ENCODE measurements at places on chromosomes 1 and 21.
A peak's percentile ranks its signal among the peaks of the same experiment; 100 is the strongest.

- no peak for DNase-seq
These were observed 244.2 kb upstream of the JUN start for GRCh38 chr1:59028048-59028447.

GRCh38 chr1:178282949-178283367 is 189.1 kb downstream of the RASAL2 start:
- DNase-seq, result no peak

DNA sequence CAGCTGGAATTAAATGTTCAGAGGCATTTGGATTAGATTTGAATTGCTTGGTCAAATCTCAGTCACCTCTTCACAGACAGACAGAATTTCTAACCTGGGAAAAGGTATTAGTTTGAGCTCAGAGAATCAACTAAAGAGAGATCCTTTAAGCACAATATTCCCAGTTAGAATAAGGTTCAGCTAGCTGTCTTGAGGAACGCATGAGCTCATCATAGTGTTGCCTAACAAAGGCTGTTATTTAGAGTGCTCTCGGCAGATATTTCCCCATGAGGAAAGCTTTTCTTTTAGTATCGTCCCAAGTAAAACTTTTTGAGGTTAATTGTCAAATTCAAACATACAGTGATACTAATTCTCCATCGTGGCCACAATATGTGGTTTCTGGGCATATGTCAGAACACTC is 269.9 kb downstream of the HLX start:
- DNase-seq, result no peak

- no peak for DNase-seq
These were observed 9.6 kb downstream of the FMN2 start for GRCh38 chr1:240101306-240101705.

DNA sequence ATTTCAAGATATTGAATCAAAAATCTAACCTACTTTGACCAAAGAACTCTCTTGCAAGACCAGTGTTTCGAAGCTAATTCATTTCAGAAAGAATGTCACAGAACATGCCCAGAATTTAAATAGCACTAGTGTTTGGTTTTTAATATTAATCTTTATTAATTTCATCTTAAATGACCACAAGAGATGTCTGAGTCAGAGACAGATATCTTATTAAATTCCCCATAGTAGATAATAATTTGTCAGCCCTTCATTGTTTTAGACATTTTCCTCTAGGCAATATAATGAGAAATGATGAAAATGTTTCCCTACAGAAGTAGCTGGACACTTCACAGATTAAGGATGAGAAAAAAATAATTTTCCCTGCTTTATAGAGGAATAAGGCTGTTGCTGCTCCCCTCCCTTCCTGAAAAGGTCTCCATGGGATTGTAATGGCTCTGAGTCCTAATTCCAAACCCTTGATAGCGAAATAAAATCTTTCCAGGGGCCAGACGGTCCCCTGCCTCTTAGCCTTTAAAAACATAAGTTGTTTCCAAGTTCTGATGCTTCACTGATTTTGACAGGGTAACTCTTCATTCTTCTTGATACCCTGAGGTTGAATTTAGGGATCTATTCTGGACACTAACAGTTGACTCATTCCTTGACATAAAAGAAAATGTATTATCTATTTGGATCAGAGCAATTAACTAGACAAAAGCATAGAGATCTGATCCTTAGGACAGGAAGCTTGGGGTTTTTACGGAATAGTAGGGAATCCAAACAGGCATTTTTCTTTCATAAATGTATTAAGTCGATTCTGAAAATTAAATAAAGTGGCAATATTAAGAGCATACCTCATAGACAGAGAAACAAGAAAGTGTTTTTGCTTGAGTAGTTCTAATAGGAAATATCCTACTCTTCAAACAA is 820.8 kb downstream of the BRINP3 start:
- no peak for DNase-seq

DNA sequence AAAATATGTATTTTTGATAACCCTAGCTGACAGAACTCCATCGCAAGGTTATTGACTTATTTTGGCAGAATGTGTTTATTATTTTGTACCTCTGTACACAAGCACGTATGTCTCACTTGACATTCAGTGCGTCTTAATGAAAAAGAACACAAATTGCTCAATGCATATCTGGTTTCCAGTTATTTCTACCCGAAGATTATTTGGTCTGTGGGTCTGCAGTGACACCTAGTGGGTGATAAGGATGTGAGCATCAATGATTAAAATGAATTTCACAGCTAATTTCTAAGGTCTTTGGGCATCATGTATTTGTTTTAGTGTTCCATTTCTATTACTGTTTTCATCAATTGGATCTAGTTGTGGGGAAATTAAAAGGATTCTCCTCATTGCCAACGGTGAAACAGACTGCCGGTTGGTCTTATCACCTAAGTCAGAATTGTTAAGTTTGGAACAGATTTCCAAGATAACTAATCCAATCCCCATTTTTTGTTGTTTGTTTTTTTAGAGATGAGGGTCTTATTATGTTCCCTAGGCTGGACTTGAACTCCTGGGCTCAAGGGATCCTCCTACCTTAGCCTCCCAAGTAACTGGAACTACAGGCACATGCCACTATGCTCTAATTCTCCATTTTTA is 13.9 kb downstream of the DDX20 start:
- peak; percentile 77 for DNase-seq

- no peak for DNase-seq
These were observed 15.1 kb upstream of the DNAH14 start for GRCh38 chr1:224914292-224914900.

- DNase-seq, result no peak
These were observed 18.9 kb downstream of the ITLN2 start for GRCh38 chr1:160935527-160936258.

- no peak for DNase-seq
These were observed 5.3 kb upstream of the DDX59 start for GRCh38 chr1:200674838-200675587.

DNA sequence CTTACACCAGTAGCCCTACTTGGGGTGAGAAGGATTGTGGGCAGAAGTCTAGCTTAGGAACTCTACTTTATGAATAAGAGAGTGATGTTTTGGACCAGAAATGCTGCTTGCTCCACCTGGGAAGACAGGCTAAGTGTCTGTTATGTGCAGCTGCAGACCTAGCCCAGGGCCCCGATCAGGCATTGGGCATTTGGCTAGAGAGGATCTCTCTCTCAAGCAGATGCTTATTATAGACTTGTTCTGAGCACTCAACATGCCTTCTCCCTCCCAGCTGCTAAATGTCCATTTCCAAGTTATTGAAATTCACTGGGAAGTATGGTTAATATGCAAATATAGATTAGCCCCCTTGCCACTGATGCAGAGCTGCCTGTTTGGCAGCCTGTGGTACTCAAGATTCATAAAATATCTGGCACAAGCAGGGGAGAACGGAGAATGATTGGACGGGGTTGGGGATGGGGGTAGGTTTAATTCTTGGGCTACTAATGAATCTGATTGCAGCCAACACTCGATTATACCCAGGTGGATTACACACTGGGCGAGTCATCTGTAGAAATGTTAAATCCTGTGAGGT is 115.9 kb downstream of the KCND3 start:
- DNase-seq, result no peak

- DNase-seq, result no peak
These were observed 57.5 kb downstream of the DIPK1A start for GRCh38 chr1:92903765-92904164.

DNA sequence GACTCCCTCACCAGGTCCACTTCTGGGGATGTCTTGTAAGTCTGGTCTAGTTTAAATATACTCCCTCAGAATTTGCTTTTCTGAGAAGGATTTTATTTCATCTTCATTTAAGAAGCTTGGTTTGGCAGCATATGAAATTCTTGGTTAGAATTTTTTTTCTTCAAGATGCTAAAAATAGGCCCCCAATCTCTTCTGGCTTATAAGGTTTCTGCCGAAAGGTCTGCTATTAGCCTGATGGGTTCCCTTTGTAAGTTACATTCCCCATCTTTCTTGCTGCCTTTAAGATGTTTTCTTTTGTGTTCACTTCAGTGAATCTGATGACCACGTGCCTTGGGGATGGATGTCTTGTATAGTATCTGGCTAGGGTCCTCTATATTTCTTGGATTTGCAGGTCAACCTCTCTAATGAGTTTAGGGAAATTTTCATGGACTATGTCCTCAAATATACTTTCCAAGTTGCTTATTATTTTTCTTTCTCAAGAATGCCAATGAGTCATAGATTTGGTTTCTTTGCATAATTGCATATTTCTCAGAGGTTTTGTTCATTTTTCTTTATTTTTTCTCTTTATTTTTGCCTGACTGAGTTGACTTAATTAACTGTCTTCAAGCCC is 19.4 kb downstream of the TCP10L start:
- no peak for DNase-seq

GRCh38 chr1:75469586-75470173 is 141.2 kb downstream of the SLC44A5 start:
- no peak for DNase-seq

GRCh38 chr1:21347072-21347581 is 56.9 kb upstream of the ECE1 start:
- DNase-seq, result no peak

GRCh38 chr1:22142315-22143064 is 407 bp downstream of the WNT4 start:
- no peak for DNase-seq

DNA sequence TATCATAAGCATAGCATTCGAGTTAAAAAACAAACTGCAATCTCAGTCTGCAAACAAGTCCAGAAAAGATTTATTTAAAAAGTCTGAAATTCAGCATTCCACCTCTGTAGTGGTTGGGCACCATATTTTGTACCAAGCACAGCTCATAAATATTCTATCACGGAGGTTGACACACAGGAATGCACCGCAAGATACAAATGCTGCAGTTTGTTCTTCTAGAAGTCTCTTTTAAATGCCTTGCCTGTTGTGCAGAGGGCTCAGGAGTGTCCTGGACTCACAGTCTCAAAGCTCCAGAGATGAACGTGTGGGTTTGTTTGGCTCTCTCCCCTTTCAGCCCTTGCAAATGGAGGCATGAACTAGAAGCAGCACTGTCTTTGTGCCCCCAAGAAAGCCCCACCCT is 212.4 kb upstream of the USP24 start:
- no peak for DNase-seq

DNA sequence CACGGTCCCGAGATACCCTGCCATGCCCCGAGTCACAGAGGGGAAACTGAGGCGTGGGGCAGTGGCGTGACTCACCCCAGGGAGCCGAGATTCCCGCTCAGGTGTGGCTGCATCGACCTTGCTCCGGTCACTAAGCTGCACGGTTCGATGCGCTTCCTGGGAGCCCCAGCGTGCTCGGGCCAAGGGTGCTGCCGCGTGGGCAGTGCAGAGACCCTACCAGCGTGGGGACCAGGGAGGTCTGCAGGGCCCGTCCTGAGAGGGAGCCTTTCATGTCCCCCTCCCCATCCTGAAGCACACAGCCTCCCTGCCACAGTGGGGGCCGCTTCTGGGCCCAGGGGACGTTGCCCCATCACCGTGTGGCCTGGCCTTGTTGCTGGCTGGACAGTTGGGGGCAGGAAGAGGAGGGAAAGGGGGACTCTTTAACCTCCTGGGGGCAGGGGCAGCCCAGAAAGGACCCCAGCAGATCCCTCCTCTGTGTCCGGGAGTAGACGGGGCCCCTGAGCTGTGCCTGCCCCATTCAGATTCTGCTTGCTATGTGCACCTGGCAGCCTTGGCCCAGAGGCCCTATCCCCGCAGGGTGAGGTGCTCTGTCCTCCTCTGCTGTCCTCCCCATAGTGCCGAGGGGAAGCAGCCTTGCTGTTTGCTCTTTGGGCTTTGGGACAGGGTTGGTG is 52.3 kb downstream of the COL18A1 start:
- DNase-seq, result no peak
